ENCODE measurements at places on chromosomes 4 and X.

DNA sequence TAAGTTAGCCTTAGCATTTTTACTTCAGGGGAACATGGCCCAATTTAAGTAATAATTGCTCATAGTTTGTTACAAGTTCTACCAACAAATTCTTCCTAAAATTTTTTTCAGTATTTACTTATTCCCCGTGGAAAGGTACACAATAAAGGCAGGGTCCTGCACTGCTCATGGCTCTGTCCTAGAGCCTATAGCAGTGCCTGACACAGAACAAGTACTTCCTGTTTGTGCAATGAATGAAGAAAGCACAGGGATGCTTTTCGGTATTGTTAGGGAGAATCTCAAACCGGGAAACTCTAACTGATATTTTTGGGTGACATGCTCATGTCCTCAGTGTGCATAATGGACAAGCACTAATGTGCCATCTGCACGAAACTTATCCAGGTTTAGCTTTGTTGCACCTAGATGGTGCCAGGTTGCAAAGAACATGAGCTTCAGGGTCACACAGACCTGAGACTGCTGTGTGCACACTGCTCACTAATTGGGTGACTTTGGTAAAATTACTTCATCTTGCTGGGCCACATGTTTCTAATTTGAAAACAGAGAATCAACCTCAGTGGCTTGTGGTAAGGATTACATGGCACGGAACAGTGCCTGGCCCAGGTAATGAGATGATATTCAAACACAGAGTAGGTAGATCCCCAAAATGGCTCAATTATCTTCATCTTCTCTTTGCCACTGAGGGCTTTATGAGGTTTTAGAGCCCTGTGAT is 175.8 kb upstream of the NPY2R start:
- DNase-seq: no peak

DNA sequence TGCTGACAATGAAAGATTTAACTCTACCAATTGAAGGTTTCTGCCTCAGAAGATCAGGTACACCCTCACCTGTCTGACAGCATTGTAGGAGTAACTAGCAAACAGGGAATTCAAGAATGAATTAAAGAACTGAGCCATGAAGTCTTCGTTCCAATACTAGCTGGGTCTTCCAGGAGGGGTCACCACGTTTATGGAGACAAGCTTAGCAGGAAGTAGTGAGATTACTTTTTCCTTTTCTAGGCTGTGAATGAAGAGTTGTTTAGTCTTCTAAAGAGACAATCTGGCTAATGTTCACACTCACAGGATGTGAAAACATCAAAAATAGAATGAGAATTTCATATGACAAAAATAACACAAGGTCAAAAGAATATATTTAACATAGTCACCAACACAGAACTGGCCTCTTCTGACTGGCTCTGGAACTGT is 54.9 kb downstream of the REELD1 start:
- DNase-seq: no peak

DNA sequence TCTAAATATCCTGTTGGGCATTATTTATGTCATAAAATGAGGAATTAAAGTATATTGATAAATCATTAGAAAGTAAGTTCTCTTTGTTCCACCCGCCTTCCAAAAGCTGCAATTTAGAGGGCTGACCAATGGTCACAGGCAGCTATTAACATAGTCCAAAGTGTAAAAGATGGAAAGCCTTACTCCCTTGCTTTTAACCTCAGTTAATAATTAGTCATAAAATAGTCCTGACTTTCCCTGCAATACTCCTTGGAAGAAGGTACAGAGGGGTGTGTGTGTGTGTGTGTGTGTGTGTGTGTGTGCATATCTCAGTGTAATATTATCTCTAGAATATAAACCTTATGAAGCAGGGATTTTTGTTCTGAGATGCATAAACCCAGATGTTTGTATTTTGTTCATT is 275.4 kb downstream of the FAT4 start:
- no peak for DNase-seq

DNA sequence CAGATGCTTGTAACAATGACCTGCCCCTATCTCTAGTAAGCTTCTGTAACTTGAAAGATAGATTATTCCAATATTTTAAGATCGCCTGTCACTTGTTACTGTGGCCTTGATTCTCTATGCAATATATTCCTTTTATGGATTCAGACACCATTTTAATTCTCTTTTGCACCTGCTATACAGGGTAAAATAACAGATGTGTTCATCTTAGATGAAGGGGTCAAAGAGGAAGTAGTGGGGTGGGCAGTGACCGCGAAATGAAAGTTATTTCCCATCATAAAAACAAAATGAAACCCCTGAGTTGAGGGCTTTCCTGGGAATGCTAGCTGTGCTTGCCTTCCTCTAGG is 175.9 kb downstream of the TSPAN5 start:
- no peak for DNase-seq

DNA sequence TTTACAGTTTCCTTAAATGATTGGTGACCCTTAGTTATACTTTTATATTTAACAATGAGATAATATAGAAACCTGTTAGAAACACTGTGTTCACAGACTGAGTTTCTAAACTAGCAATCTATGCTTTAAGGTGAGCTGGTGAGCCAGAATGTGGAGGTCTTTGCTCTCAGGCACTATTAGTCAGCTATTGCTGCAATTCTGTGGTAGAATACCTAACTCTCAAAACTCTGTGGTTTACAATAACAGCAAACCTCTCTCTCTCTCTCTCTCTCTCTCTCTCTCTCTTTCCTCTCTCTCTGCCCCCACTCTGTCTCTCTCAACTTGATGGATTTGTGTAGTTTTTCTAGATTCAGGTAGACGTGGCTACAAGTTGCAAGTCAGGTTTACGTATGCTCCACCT is 17.6 kb upstream of the LCORL start:
- no peak for DNase-seq

DNA sequence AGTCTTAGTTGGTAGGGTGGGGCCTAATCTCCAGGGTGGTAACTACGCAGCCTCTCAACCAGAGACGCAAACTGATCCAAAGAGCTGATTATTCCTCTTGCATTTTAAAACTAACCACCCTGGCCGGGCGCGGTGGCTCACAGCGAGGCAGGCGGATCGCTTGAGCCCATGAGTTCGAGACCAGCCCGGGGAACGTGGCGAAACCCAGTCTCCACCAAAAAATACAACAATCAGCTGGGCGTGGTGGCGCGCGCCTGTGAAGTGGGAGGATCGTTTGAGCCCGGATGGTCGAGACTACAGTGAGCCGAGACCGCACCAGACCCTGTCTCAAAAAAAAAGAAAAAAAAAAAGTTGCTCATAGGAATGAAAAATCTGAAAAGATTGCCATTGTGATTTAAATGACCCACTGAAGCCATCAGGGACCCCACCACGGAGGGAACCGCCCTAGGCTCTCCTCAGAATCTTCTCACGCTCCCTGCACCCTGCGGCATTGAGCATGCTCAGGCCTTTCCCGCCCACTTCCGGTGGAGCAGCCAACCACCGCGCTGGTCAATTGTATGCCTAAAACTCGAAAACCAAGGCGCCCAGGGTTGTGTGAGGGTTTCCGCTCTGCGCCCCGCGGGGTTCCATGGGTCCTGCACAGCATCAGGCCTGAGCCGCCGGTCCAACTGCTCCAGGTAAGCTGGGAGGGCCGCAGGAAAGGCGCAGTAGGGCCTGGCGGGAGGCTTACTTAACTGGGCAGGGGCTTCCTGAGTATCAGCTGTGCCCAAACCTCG is at the start of gene TRIM60:
TSS of gene TRIM60 (plus strand) at position 564 of the 776 bp plus-strand sequence. CDS start 8,074 bp downstream, outside the sequence.
- DNase-seq: no peak

DNA sequence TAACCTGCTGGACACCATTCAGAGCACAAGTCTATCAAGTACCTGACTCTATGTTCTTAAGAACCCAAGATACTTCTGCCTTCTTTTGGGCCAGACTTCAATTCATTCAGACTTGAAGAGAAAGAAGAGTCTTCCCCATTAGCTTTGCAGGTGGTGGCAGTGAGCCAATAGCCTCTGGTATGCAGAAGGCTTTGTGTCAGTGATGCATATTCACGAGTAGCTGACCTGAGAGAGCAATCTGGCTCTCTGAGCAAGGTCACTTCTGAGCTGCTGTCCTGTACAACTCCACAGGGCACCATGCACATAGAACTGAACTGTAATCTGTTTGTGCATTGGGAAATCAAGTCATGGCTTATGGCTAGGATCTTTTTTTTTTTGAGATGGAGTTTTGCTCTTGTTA is 39.9 kb upstream of the SPINK2 start:
- DNase-seq: no peak

DNA sequence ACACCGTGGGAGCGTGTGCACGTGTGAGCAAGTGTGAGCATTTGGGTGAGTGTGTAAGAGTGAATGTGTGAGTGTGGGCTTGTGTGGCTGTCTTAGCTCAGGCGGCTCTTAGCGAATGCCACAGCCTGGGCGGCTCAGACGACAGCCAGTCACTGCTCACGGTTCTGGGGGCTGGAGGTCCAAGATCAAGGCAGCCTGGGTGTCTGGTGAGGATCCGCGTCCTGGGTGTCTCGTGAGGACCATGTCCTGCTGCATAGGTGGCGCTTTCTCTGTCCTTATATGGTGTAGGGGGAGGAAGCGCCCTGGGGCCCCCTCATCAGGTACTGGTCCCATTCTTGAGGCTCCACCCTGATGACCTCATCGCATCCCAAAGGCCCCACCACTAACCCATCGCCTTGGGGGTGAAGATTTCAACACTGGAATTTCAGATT is 4.5 kb downstream of the DOK7 start:
- DNase-seq: no peak

Measured in cortex of kidney (tissue), 1 donor.